ENCODE measurements at places on chromosomes 7 and 10.

- DNase-seq: no peak
These were observed 344.6 kb upstream of the AOAH start for GRCh38 chr7:37068902-37069301.

- DNase-seq: no peak
These were observed 62.8 kb downstream of the MTPN start for GRCh38 chr7:135914346-135914745.

GRCh38 chr10:109215291-109216075 lies 707.8 kb downstream of the XPNPEP1 start:
- DNase-seq: no peak

DNA sequence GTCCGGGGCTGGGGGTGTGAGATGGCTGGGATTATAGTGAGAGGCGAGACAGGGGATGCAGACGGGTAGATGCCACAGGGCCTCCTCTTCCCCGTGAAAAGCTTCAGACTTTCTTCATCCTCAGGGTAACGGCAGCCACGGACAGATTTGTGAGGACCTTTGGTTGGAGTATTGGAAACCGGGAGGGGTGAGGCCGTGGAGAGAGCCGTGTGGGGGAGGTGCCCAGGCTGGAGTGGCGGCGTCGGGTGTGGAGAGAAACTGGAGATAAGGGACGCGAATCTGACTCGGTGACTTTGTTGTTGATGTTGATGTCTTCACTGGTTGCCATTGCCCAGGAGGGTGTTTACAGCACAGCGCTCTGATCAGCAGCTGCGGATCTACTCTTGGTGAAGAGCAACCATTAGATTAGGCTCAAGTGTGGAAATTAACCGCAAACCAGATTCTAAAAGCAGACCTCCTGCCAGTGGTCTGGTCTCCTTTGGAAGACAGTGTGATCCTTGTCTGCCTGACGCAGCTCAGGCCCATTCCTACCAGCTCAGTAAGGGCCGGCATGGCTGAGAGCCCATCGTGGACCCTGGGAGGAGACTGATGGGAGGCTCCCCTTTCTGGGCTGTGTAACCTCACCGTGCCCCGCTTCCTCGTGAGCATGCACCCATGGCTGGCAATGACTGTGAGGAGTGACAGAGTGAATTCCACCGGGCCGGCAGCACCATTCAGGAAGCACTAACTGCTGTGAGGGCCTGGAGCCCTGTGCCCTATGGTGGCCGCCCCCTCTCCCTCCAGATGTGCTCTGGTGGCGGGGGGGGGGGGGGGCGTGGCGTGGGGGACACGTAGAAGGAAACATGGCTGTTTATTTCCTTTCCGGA lies 90.3 kb downstream of the INPP5A start:
- no peak for DNase-seq

- DNase-seq: no peak
These were observed 10.9 kb upstream of the SP8 start for GRCh38 chr7:20797462-20798080.

- DNase-seq: no peak
These were observed 213.6 kb downstream of the DGKI start for GRCh38 chr7:137633133-137633532.
